NCI-H460 (cell line): ENCODE measurements at places on chromosomes 1 and 21.

- no peak for DNase-seq
Measured at GRCh38 chr1:32977546-32978087, 13.0 kb upstream of the RNF19B start.

GRCh38 chr1:105027838-105028471, 1278.3 kb downstream of the AMY1C start:
- DNase-seq: no peak

GRCh38 chr1:78369546-78369945, 121.2 kb upstream of the PTGFR start:
- no peak for DNase-seq

DNA sequence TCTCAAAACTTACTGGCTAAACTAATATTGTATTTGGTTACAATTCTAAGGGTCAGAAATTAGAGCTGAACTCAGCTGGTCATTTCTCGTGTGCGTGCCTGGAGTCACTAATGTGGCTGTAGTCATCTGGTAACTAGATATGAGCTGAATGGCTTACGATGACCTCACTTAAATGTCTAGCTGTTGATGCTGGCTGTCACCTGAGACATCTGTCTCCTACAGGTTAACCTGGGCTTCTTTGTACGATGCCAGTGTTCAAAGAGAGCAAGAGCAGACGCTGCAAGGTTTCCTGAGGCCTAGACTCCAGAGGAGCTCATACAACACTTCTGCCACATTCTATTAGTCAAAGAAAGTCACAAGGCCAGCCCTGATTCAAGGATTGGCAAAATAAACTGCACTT, 17.1 kb upstream of the ALG6 start:
- no peak for DNase-seq

- DNase-seq: no peak
Measured at GRCh38 chr1:155962599-155963211, 15.6 kb downstream of the ARHGEF2 start.

DNA sequence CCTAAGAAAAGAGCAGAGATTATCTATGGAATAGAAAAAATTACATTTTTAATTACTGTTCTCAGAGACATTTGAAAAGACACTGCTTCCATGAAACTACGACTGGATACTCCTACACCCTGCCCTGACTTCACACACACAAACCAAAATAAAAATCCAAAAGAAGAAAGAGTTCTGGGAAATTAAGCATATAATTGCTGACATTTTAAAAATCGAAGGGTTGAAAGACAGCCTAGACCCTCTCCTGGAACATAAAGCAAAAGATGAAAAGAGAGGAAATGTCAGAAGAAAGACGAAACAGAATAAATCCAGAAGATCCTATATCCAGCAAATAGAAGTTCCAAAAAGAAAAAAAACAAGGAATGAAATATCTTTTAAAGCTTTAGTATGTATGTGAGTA, 32.8 kb upstream of the EEIG2 start:
- no peak for DNase-seq

GRCh38 chr1:228471154-228471761, 15.9 kb upstream of the RNF187 start:
- no peak for DNase-seq

- DNase-seq: no peak
Measured at GRCh38 chr1:192811594-192812239, 2.9 kb downstream of the RGS2 start.

- DNase-seq: no peak
Measured at GRCh38 chr1:12342401-12343003, 112.7 kb downstream of the VPS13D start.

DNA sequence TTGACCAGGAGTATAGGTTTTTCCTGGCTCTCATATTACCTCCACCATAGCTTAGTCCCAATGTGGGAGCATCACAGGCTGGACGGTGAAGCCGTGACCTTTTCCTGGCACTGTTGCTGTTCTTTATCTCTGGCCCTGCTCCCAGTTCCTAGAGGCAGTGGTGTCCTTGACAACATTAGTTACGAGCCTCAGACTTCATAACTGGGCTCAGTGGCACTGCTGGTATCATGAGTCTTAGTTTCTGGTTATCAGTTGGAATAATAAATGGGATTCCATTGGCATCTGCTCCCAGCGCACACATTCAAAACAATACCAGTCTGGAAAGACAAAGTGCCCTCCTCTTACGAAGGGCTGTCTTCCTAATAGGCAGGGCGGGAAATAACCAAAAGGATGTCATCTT, 8.0 kb downstream of the RNPEP start:
- no peak for DNase-seq

DNA sequence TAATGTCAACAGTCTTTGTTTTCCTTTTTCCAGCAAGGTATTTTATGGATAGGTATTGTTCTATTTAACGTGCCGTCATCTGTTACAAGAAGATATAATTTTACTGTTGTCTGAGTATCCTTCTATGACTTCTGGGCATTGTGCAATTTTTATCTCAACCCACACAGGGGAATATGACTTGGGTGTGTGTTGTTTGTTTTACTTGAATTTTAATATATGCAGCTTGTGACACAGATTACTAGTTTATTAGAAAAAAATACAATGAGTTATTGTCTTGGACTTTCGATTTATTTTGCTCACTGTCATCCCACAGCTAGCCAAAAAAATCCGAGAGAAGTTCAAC, 111.9 kb downstream of the CACHD1 start:
- DNase-seq: no peak

DNA sequence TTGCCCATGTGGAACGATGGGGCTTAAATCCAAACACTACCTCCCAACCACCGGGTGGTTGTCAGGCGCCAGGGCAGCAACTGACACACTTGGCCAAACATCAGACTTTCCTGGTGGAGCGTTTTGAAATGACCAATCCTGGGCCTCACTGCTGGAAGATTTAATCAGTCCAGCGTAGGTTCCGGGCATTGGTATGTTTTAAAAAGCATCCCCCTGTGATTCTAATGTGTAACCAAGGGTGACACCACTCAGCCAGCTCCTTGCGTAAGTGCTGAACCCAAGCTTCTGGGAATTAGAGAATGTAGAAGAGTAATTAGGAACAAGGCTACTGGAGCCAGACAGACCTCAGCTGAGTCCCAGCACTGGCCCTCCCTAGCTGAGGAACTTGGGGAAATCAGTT, 44.8 kb upstream of the KAZN start:
- no peak for DNase-seq

- peak; percentile 22 for DNase-seq
Measured at GRCh38 chr1:232538224-232538942, 91.5 kb downstream of the SIPA1L2 start.

DNA sequence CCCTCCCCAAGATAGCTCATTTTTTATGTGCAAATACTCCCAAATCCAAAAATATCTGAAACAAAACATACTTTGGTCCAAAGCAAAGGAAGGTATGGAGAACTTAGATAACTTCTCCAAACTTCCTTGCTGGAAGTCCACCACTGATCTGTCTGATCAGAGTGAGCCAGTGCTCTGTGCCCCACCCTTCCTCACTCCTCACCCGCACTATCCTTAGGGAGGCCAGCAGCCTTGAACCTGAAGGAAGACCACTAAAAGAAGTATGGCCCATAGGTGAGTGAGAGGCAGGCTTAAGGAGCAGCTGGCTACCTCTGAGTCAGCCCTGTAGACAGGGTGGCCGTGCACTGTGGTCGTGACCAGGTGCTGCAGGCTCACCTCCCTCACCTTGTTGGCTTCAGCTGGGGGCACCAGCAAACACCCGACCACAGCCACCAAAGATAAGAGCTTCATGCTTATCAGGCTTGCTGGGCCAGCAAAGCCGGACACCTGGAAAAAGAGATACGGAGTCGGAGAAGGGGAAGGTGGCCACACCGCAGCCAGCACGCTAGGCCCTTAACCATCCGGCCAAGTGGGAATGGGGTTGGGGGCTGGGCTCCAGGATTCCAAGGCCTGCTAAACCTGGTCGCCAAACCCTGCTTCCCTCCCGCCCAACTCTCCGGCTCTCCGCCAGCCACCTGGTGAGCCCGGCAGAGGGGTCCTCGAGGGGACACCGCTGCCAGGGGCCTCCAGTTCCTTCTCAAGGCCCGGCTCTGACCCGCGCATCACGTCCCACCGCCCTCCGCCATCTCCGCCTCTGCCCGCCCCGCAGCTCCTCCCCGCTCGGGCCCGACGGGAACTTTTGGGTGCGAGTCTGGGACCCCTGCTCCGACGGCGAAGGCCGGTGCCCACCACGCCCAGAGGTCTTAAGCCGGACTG, 543 bp downstream of the TMEM9 start:
- no peak for DNase-seq

DNA sequence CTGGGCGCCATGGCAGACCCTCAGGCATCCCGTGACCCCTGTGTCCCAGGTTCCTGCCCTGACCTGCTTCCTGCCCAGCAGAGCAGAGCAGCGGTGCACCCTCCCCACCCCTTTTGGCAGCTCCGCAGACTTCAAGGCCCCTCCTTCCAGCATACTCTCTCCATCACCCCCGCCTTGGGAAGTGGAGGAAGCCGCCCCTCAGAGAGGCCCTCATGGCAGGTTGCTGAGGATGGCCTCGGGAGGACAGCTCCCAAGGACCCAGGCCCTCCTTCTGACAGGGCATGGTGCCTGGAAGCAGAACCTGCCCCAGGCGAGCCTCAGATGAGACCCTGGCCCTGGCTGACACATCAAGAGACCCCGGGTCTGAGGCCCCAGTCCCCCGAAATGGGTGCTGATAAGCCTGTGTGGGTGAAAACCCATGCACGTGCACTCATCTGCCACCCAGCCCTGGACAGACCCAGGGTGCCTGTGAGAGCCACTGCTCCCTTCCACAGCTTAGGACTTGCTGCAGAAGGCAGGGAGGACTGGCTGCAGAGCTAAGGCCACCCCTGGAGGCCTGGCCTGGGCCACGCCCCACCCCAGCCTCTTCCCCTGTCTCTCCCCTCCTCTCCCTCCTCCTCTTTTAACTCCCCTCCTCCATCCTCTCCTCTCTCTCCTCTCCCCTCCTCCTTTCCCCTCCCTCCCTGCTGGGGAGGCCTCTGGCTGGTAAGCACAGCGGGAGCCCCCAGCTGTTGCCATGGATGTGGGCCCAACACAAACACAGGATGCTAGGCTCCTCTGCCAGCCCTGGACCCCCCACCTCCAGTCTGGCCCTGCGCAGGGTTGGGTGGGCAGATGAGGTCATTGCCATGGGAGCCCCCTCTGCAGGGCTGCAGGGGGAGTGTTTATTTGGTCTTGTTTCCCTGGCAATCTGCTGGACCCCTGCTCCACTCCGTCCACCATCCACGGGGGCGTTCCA, 33.7 kb downstream of the WNT9A start:
- DNase-seq: no peak

GRCh38 chr1:15100121-15100879, 53.2 kb upstream of the TMEM51 start:
- DNase-seq: peak; percentile 25

DNA sequence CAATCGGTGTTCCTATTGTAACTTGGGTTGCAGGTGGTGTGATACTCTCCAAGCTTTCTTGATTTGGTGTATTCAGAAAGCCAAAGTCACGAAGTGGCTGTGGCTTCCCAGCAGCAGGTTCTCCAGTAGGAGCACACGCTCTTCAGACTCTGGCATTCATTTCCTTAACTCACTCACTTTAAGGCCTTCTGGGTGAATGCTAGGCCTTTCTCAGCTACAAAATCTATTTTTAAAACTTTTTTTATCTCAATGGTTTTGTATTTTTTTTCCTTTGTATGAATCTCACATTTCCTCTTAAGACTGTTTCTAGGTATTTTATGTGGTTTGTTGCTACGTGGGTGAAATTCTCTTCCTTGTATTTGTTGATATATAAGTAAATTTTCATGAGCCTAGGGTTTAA, 22.9 kb upstream of the PKN2 start:
- DNase-seq: no peak

- DNase-seq: no peak
Measured at GRCh38 chr21:45406801-45407628, 2.0 kb downstream of the COL18A1 start.

GRCh38 chr1:228148196-228148861, 1.4 kb upstream of the GJC2 start:
- no peak for DNase-seq

GRCh38 chr1:229514578-229515275, 6.6 kb upstream of the NUP133 start:
- DNase-seq: peak; percentile 80

DNA sequence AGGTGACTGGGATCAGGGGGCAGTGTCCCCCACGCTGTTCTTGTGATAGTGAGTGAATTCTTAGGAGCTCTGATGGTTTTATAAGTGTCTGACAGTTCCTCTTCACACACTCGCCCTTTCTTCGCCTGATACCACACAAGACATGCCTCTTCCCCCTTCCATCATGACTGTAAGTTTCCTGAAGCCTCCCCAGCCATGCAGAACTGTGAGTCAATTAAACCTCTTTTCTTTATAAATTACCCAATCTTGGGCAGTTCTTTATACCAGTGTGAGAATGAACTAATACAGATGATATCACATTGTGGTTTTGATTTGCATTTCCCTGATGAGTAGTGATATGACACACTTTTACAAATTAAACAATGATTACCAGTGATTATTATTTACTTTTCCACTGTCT, 229.9 kb downstream of the AKT3 start:
- DNase-seq: no peak

DNA sequence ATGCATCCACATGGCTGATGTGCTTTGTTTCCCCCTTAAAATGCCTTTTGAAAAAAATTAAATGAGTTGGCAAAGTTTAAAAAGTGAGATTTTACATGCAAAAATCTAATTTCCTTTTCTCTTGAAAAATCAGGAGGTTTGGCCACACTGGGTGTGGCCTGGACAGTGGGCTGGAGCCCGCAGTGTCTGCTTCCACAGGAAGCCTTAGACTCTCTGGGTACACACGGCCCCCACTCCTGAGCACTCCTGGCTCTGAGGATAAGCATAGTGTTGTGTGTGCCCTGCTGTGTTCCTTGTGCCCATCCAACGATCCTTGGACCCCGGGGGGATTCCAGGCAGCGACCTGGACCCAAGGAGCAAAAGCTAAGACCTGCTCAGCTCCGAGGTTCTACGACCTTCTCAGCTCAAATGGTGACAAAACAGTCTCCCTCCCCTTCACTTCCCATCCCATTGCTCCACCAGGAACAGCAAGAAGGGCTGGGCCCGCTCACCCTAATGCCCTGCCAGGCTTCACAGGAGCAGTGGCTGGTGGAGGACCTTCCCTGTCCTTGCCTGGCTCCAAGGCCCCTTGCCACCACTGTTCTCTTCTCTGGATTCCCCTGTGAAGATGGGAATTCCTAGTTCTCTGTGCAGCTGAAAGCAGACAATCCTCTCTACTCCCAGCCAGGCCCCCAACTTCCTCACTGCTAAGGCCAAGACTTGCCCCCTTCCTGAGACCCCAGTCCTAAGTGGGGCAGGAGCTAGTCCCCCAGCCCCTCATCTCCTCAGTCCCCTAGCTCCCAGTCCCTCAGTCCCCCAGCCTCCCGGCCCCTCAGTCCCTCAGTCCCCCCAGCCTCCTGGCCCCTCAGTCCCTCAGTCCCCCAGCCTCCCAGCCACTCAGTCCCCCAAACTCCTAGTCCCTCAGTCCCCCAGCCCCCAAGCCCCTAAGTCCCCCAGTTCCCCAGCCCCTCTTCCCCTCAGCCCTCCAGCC, 395.8 kb downstream of the PTPRU start:
- no peak for DNase-seq

DNA sequence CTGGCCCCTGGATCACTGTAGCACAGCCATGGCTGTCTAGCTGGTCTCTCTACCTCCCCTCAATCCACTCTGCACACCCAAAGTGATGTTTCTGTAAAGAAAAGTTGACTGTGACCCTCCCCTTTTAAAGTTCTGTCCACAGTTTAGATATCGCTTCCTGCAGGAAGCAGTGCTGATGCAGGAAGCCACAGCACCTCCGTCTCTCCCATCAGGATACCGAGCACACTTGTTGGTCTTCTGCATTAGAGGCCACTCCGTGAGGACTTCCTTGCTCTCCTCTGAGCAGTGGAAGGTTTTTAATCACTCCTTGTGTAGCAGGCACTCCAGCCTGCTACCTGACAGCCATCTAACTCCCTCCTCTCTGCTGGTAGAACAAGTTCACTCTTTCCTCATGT, 69.5 kb downstream of the GADD45A start:
- DNase-seq: no peak

- no peak for DNase-seq
Measured at GRCh38 chr1:36398370-36398977, 766 bp upstream of the LSM10 start.
